ENCODE measurements at places on chromosomes 1 and 21.

GRCh38 chr1:40067023-40067422 lies 26.5 kb downstream of the CAP1 start:
- DNase-seq: no peak

- no peak for DNase-seq
These were observed 20.3 kb upstream of the SH3BGRL3 start for GRCh38 chr1:26259578-26259977.

- DNase-seq: no peak
These were observed 132.7 kb downstream of the PLPPR4 start for GRCh38 chr1:99397029-99397428.

DNA sequence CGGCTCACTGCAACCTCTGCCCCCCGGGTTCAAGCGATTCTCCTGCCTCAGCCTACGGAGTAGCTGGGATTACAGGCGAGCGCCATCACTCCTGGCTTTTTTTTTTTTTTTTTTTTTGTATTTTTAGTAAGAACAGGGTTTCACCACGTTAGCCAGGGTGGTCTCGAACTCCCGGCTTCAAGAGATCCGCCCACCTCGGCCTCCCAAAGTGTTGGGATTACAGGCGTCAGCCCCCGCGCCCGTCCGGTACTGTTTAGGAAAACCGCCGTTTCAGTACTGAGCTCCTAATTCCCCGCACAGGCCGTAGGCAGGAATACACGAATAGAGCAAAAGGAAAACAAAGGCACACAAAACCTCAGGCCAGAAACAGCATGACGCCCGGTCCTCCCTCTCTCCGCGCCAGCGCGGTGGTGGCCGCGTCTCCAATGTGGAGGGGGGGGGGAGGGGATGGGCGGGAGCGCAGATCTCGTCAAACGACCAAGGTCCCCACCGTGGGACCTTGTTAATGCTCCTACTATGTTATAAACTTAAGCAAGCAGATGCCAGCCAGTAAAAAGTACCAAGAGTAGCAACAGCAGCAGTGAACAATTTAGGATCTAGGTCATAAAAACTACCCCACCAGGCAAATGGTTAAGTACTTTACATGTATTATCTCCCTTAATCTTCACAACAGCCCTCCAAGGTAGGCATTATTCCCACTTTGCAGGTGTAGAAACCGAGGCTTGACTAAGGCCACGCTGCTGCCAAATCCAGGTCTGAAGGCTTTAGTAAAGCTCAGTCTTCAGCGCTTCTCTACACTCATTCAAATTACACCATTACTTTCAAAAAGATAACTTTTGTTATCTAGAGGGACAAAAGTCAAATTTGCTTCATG lies 648 bp upstream of the ADAR start:
- DNase-seq: peak; percentile 14

DNA sequence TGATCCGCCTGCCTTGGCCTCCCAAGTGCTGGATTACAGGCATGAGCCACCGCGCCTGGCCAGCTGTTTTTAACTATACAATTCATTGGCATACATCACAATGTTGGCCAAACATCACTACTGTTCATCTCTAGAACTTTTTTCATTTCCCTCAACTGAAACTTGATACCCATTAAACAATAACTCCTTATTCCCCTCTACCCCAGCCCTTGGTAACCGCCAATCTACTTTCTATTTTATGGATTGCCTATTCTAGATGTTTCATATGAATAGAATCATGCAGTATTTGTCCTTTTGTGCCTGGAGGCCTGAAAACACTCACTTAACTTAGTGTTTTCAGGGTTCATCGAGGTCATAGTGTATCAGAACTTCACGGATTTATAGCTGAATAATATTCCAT lies 16.2 kb downstream of the BTF3L4 start:
- no peak for DNase-seq

DNA sequence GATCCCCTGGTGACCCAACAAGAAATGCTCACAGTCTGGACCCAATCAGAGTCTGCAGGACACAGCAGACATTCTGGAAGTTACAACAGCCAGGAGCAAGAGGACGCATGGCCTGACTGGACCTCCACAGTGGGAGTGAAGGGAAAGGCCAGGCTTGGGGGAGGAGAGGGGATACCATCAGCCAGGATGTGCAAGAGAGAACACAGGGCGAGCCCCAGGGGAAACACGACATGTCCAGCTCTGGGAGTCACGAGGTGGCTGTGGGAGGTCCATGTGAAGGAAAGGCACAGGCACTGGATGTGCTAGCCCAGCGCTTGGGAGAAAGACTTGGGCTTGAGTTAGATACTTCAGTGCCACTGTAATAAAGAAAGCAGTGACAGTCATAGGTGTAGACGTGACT lies 87.3 kb downstream of the HSF2BP start:
- DNase-seq: no peak

DNA sequence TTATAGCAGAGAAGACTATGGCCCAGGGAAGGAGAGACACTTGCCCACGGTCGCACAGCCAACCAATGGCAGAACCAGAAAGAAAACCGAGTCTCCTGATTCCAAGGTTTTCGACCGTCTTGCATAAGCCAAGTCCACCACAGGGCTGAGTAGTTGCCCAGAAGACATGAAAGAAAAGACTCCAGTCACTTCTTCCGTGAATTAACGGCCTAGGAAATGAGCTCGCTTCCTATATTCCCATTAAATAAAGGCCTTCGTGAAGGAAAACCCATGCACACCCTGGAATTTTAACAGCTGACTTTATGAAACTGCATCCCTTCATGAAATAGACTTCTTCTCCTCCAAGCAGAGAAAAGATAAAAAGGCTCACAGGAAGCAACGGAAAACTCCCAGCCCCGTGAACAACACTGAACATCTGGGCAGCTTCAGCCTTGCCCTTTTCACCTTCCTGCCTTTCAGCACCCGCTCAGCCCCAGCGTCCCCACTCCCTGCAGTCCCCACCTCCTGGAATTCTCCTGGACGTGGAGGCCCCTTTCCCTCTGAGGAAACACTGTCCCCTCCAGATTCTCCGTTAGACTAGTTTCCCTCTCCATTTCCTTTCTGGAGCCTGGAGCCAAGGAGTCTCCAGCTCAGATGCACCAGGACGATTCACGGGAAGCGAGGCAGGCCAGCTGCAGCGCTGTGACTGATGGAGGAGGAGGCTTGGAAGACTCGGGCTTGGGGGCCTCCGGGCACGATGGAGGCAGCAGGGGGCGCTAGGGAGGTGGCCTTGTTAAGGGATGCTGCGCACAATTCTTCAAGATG lies 2.7 kb upstream of the MYOC start:
- peak; percentile 59 for DNase-seq

DNA sequence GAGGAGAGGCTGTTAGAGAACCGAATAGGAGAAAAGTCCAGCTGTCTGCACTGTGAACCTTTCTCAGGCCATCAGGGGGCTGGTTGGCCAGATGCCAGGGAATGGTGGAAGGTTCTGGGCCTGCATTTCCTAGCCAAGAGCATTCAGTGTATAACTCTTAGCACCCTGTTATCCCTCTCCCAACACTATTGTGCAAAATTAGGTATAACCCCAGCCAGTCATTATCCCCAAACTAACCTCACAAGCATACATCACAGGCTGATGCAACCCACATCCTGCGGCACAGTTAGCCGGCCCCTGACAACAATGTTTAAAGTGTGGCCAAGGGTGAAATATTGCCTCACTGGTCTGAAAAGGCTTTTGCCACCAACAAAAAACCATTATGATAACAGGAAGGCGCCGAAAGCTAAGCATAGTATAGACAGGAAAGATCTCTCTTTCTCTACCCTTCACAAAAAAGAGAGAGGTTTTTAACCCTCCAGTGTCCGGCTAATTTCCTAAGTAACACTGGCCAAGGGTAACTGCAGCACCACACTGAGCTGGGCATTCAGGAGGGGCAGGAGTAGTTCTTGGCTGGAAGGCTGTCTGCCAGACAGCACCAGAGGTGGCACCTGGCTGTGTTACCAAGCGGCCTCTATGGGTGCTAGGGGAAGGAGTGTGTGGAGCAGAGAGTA lies 77.3 kb upstream of the BCAR3 start:
- no peak for DNase-seq
